ENCODE measurements at places on chromosomes 2 and 18.

DNA sequence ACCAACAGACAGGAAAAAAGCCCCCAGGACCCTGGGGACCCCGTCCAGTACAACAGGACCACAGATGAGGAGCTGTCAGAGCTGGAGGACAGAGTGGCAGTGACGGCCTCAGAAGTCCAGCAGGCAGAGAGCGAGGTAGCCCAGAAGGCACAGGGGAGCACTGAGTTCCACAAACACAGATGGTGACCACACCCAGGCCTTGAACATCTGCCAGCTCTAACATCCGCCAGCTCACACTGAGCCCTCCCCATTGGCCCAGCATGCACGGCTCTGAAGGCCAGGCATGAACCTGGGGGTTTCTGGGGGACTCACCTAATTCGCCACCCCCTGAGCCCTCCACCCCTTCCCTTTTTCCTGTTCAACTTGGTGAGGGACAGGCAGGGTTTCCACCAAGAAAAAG is 25.6 kb upstream of the PRLH start:
- DNase-seq, result no peak

DNA sequence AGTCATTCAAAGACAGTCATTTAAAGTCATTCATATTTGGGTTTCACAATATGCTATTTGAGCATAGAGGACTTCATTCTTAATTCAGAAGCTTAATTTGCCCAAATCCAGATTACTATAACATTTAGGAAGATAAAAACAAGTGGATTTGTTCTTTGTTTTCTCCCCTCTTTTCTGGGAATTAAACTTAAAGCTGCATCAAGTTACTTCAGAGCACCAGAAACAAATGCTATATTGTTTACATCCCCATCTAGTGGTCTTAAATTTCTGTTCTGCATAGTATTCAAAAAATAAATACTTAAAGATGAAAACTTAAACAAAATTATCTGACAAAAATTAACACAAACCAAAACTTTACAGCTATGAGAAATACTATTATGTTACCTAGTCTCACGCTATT is 34.7 kb upstream of the MARCHF7 start:
- DNase-seq, result no peak

DNA sequence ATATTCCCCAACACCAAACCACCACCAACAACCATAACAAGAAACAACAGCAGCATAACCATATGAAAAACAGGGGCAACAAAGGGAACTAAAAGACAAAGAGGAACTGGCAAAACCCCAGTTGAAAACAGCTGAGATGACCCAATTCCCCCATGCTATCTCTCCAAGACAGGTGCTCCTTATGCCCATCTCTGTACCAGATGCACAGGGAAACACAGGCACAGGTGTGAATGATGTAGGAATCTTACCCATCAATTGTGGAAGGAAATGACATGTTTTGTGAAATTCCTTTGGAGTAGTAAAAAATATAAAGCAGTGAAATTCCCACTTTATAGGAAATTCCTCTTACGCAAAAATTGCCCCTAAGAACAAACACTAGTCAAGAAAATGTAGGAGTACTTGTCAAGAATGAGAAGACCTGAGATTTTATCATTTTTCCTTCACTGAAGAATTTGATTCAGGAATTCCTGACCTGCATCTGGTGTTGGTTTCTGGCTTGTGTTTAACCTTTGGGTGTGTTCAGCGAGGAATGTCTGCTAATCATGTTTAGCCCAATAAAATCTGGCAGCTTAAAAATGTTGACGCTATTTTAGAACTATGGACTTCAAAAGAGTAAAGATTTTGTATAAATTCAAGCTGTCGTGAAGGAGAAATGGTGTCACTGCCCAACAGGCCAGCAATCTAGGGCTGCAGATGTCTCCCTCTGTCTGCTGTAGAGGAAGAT is 67.7 kb upstream of the ARHGAP28 start:
- DNase-seq, result no peak

DNA sequence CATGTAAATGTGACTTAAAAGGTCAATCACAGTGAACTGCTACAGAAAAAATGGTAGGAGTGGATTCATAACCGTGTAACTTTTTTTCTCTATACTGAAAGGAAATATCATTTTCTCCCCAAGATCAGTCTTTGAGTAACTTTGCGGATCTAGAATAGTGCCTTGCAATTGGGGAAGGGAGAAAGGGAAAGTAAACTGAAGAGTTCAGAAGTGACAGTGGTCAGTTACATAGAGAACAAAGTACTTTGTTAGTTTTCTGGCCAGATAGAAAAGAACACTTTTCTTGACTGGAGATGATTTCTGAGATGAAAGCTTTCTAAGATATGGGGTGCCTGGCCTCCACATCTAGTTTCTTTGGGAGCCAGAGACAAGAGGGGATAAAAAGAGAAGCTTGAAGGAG is 26.6 kb downstream of the PARD3B start:
- DNase-seq, result no peak

- DNase-seq, result no peak
Observed at GRCh38 chr18:55268628-55269275, 309.5 kb upstream of the CCDC68 start.

- DNase-seq, result no peak
Observed at GRCh38 chr2:127004893-127005600, 101.9 kb downstream of the BIN1 start.

DNA sequence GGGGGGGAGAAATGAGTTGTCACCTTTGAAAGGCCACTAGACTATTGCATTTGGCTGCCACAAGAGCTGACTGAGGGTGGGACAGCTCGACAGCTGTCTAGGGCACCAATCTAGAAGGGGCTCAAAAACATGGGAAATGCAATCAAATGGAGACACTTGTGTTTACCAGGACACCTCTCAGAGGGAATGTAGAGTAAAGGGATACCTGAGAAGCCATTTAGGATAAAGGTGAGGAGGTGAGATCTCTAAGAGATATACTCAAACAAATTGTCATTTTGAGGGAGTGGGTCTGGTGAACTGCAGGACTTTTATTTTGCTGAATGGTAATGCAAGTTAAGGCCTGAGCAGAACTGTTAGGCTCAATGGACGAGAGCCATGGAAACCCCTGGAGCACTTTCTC is 159.8 kb downstream of the DDX1 start:
- no peak for DNase-seq

DNA sequence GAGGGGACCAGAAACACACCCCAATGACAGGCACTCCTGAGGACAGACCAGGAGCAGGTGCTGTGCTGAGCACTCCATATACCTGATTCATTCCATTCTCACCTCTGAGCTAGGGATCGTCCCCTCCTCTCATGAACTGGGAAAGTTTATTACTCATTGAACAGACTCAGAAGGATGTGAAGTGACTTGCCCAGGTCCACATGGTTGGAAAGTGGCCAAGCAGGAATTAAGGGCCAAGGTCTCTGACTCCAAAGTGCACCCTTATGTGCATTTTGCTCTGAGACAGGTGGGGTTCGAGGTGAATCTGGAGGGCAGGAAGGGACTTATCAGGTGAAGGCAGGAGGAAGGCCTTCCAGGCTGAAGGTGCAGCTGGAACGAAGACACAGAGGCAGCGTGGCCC is 25.1 kb upstream of the PLB1 start:
- no peak for DNase-seq

DNA sequence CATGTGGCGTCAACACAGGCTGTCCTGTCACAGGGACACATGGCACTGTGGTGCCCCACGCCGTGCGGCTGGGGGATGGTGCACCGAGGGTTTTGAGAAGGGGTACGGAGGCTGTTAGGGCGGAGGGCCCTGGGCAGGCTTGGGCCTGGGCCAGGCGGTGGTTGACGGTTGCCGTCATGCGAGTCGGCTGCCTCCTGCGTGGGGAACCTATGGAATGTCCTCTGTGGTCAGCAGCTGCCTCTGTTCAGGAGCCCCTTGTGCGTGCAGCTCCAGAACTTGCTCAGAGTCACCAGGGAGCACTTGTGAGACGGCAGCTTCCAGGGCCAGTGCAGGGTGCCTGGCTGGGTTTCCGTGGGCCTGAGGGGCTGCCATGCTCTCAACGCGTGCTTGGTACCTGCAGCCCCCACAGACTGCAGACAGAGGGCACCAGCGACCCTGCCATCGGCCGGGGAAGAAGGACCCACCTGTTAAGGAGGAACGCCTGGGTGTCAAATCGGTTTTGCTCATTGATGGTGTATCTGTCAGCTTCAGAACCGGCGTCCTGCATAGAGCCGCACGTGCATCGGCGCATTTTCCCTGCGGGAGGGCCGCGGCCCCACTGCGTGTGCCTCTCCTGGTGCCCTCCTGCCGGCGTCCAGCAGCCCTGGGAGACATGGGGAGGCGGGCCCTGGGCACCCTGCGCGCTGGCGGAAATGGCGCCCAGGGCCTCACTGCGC is 10.0 kb upstream of the D2HGDH start:
- DNase-seq, result peak; percentile 71

GRCh38 chr18:61992923-61993322 is 100.1 kb upstream of the RNF152 start:
- DNase-seq, result no peak

DNA sequence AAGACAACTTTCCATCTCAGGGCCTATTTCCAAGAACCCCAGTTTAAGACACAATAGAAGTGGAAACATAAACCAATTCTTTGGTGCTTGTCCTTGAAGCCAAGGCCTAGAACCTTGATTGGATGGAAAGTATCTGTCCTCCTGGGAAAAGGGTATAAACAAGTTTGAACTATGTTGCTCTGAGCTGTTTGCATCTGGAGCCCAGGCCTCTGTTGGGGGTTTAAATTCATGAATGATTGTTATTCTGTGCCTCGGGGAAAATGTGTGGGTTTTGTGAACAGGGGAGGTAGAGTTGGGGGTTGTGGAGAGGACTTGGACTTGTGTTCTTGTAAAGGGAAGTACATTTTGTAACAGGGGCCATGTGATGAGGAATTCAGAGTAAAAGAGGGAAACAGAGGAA is 406.1 kb downstream of the SLC4A3 start:
- DNase-seq, result no peak

- DNase-seq, result no peak
Observed at GRCh38 chr2:62923242-62923641, 127.4 kb upstream of the OTX1 start.

DNA sequence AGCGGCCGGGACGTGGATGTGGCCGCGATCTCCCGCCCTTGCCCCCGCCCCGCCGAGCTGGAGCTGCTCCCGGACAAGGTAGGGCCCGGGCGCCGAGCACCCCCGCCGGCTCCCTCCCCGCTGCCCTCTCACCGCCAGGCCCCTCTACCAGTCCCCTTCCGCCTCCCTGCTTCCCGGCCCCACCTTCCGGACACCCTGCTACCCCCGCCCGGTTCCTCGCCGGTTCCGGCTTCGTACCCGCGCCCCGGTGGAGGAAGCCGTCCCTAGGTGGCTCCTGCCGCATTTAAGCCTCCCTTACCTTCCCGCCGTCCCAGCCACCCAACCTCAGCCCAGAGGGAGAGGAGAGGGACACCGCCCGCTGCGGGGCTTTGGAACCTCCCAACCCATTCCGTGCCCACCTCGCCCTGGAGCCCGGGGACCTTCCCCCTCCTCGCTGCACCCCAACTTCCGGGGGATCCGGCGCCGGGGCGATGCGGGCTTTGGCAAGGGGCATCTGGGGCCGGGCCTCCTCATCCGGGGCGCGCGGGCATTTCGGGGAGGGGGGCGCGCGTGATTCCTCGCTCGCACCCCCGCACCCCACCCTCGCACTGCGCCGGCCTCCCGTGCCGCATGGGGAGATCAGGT is 475 bp downstream of the B3GNT2 start:
- DNase-seq, result peak; percentile 77

GRCh38 chr2:75431763-75432162 is 129.0 kb downstream of the EVA1A start:
- no peak for DNase-seq

- no peak for DNase-seq
Observed at GRCh38 chr18:59885579-59886163, 14.1 kb upstream of the PMAIP1 start.

DNA sequence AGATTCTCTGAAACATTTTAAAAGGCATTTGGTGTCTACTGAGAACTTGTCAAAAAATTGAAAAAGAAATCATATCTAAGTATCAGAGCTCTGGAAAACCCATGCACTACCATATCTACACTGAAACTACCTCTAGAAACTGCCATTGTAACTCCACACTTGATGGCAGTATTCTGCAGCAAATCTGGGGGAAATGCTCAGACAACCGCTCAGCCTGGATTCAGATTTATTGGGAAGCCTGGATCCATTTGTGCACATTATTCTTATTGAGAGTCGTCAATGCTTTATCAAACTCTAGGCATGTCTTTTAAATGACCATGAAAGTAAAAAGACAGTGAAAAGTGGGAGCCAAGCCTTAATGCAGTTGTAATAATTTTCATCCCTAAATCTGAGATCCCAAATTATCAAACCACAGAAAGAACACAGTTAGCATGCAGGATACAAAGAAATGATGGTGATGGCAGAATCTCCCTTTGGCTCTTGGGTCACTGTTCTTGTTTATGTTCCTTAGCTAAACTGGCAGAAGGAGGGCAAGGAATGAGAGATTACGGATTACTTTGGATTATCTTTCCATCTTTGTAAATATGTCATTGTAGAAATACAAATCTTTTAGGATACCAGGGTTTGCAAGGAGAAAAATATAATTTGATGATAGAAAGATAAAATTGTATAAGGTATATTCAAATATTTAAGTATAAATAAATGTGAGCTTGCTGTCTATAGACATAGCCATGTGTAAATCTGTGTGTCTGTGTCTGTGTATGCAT is 512.1 kb upstream of the SYT4 start:
- no peak for DNase-seq

- no peak for DNase-seq
Observed at GRCh38 chr2:50865235-50865634, 166.7 kb downstream of the NRXN1 start.

DNA sequence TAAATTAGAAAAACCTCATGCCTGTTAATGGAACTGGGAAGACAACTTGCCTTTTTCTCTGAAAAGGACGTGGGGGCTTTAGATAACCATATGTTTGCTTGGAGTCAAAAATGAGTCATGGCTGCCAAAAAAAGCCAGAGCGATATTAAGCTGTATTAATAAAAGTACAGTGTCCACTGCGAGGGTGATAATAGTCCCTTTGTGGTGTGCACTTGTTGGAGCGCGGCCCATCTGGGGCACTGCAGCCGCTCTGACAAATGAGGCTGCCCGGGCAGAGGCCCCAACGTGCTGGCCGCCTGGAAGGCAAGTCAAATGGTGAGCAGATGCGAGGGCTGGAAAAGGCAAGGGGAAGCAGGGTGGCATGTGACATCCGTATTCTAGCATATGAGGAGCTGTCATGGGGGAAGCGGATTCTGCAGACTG is 103.3 kb upstream of the NCK2 start:
- DNase-seq, result peak; percentile 33

- DNase-seq, result no peak
Observed at GRCh38 chr18:3808985-3809780, 359.2 kb downstream of the TGIF1 start.

Measured in H1 (cell line).